ENCODE measurements at places on chromosomes 4 and X.

DNA sequence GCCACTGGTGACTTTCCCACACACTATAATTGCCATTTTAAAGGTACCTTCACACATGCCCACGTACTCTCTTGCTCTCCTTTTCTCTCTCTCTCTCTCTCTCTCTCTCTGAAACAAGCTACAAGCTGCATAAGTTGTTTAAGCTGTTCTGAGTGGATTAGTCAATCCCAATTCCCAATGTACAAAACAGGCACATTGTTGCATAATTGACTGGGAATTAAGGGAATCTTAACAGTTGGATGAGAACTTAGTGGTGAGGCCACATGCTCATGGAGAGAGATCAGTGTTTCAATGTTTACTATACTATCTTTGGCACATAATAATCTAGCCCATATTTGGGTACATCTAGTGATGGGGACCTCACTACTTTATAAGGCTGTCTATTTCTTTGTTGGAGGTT, 123.3 kb downstream of the ARHGEF9 start:
- DNase-seq, result no peak

DNA sequence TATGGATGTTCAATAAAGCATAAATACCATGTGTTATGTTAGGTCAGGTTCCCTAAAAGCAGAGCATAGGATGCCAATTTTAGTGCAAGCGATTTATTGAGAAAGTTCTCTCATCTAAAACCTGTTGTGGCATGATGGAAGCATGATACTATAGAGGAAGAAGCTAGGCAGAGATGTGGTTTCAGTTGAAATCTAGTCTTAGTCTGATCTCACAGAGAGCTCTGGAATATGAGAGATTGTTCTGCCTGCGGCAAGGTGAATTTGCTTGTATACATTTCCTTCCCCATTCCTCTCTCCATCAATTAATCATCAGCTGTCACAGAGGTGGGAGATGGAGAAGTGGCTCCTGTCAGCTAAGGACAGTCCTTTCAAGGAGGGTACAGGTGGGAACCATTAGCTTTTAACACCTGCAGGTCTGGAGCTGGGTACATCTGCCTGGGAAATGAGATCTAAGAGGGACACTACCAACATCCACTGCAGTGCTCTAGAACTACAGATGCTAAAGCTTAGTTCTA, 252.4 kb downstream of the CFAP299 start:
- no peak for DNase-seq

- DNase-seq, result no peak
Measured at GRCh38 chr4:145580906-145581305, 38.3 kb upstream of the MMAA start.

- no peak for DNase-seq
Measured at GRCh38 chr4:22487328-22487727, 28.5 kb downstream of the ADGRA3 start.

DNA sequence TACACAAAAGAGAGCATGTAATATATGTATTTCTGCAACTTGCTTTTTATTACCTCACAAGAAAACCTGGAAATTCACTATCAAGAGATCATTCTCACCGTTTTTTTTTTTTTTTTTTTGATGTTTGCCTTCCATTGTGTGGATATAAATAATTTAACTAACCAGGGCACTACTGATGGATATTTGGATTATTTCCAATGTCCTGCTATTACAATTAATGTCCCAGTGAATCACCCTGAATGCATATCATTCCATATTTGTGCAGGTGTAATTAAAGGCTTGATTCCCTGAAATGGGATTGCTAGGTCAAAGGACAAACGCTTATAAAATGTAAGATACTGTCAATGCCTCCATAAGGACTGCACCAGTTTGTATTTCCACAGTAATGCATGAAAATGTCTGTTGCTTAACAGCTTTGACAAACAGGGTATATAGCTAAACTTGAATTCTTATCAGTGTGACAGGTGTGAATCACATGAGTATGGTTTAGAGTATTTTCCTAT, 87.8 kb downstream of the NCAPG start:
- no peak for DNase-seq

GRCh38 chrX:142084611-142085010, 120.5 kb downstream of the MAGEC2 start:
- no peak for DNase-seq

DNA sequence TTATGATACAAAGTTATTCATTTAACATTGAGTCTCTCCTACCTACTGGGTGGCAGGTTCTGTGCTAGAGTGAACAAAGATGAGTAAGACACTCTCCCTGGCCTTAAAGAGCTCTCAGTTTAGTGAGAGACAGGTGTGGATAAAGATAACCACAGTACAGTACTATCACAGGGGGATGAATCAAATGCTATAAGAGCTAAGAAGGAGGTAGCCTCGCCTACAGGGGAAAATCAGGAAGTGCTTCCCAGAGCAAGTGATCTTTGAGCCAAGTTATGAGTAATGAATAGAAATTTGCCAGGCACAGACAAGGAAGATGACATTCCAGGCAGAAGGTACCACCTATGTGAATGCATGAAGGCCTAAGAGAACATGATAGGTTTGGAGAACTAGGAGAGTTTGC, 3.4 kb upstream of the IGBP1 start:
- no peak for DNase-seq

Data from hematopoietic multipotent progenitor cell treated with erythropoietin and hydrocortisone succinate and interleukin-3 and kit ligand, for 17 days (in vitro differentiated cells).